Psoas muscle (tissue), 8 donors: ENCODE measurements at places on chromosomes 1 and 21.
A peak's percentile ranks its signal among the peaks of the same experiment; 100 is the strongest.

- no peaks in the 10 kb centered on the region for H3K27me3 ChIP-seq
- peak; percentile 85 for DNase-seq
- no peak overlapping the region for H3K4me3 ChIP-seq
- H3K4me1 ChIP-seq: peaks cover 31% of the 10 kb centered on the region
Observed at GRCh38 chr1:109240158-109241152, 8.9 kb upstream of the CELSR2 start.

GRCh38 chr1:240739139-240739538 is 127.2 kb upstream of the GREM2 start:
- no peaks in the 10 kb centered on the region for H3K4me1 ChIP-seq
- H3K27me3 ChIP-seq: no peaks in the 10 kb centered on the region
- no peaks in the 10 kb centered on the region for H3K36me3 ChIP-seq
- H3K4me3 ChIP-seq: no peak overlapping the region
- DNase-seq: no peak
- H3K27ac ChIP-seq: no peak overlapping the region

DNA sequence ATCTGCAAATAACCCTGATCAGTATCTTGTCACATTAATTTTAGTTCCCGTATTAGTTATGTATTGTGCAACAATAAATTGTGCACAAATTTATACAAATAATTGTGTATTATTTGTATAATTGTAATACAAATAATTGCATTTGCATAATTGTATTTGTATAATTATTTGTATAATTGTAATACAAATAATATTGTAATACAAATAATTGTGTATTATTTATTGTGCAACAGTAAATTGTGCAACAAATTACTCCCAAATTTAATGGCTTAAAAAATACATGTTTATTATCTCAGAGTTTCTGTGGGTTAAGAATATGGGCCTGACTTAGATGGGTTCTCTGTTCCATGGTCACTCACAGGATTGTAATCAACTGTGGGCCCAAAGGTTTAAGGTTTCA is 86.2 kb upstream of the SAMSN1 start:
- DNase-seq: no peak
- no peak overlapping the region for H3K27ac ChIP-seq
- H3K36me3 ChIP-seq: no peaks in the 10 kb centered on the region
- no peaks in the 10 kb centered on the region for H3K27me3 ChIP-seq

DNA sequence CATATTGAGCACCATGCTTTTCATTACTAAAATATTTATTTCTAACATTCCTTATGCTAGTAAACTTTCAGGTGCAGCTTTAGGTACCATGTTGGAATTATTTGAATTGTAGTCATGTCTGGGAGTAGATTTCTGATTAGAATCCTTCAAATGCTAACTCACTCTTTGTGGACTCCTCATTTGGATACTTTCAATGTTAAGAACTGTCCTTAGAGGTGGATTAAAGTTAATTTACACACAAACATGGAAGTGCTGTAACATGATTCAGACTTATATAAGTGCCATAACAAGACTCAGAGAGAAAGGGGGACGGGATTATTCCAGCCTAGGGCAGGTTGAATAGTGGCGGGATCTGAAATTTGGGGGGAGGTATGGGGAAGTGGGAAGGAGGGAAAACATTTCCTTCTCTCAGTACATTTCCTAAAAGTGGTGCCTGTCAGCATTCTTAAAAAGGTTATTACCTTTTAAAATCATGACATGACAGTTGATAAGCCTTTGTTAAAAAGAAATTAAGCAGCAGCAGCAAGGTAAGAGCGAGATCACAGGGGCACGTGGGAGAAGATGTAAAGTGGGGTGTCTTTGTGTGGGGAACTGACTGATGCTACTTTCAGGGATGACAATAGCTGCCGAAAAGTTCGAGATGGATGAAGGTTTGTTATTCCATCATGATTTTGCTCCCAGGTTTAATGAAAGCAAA is 44.4 kb downstream of the HHAT start:
- DNase-seq: no peak
- no peaks in the 10 kb centered on the region for H3K4me1 ChIP-seq
- H3K36me3 ChIP-seq: no peaks in the 10 kb centered on the region
- no peak overlapping the region for H3K4me3 ChIP-seq

- H3K27me3 ChIP-seq: no peaks in the 10 kb centered on the region
- peak; percentile 95 for DNase-seq
- no peaks in the 10 kb centered on the region for H3K36me3 ChIP-seq
- peaks cover 59% of the 10 kb centered on the region for H3K4me1 ChIP-seq
- H3K27ac ChIP-seq: peak overlapping the region; percentile 95
- peak overlapping the region; percentile 72 for H3K4me3 ChIP-seq
Observed at GRCh38 chr1:58903514-58904298, 119.9 kb upstream of the JUN start.
